ENCODE measurements at places on chromosomes 3 and 15. TPM values are rescaled to one million over a fixed set of nuclear protein-coding genes. Genes with fewer than 3 reads are reported as not detected.

DNA sequence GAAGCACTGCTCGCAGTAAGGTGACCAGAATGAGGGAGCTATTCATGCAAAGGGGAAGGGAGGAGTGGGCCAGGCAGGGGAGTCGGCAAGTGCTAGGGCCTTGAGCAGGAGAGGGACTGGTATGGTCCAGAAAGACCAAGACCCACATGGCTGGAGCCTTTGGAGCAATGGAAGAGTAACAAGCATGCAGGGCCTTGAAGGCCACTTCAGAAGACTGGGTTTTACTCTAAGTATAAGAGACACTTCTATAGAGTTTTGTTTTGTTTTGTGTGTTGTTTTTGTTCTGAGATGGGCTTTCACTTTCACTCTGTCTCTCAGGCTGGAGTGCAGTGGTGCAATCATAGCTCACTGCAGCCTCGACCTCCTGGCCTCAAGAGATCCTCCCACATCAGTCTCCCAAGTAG is 42.0 kb downstream of the BFSP2 start:
- no peaks in the 10 kb centered on the region for H3K27me3 ChIP-seq
- no peak overlapping the region for H3K4me3 ChIP-seq
- DNase-seq: no peak
- no peak overlapping the region for H3K27ac ChIP-seq
- no peaks in the 10 kb centered on the region for H3K36me3 ChIP-seq

DNA sequence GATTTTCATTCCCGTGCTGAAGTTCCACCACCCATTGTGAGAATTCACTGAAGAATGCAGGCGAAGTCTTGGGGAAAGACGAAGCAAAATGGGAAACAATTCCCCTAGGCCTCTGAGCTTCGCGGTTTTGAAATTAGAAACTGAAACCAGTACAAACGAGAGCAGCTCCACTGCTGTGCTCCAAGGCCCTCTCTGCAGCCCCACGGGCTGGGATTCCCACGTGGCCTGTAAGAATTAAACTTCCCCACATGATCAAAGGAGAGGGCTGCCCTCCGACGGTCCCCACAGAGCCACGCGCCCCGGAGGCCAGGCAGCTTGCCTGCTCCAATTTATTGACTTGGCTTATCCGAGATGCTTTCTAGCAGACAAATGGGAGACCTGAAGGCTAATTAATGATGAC is 144.0 kb downstream of the GREM1 start:
- no peaks in the 10 kb centered on the region for H3K27me3 ChIP-seq
- H3K27ac ChIP-seq: peak overlapping the region; percentile 98
- peak overlapping the region; percentile 66 for H3K4me3 ChIP-seq
- no peak for DNase-seq
- H3K4me1 ChIP-seq: peaks cover 74% of the 10 kb centered on the region
- H3K36me3 ChIP-seq: peaks cover 2% of the 10 kb centered on the region

DNA sequence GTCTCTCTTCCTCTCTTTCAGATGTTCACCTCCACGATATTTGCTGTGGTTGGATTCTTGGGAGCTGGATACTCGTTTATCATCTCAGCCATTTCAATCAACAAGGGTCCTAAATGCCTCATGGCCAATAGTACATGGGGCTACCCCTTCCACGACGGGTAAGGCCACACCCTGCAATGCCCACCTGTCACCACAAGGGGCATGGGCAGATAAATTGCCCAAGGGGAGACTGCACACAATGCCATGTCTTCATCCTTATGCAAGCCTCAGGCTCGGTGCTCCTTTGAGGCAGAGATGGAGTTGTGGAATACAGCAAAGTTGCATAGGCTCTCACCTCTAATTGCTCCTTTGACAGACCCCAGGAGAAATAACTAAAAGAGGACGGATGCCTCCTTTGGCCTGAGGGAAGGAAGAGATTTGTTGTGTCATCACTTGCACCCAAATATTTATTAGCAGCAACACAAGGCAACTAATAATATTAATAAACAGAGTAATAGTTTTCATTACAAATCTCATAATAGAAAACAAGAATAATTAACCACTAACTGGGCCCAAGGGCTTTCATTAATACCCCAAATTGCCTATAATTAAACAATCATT is 13.2 kb downstream of the TM4SF4 start:
- H3K27me3 ChIP-seq: peaks cover 3% of the 10 kb centered on the region
- peaks cover 3% of the 10 kb centered on the region for H3K4me1 ChIP-seq
- no peak overlapping the region for H3K4me3 ChIP-seq

GRCh38 chr3:113174801-113175485 is 36.4 kb upstream of the BOC start:
- no peaks in the 10 kb centered on the region for H3K36me3 ChIP-seq
- no peak overlapping the region for H3K4me3 ChIP-seq
- H3K27ac ChIP-seq: no peak overlapping the region
- no peak for DNase-seq
- H3K27me3 ChIP-seq: no peaks in the 10 kb centered on the region

- peaks cover 2% of the 10 kb centered on the region for H3K4me1 ChIP-seq
- H3K27ac ChIP-seq: no peak overlapping the region
- H3K36me3 ChIP-seq: peaks cover 9% of the 10 kb centered on the region
- DNase-seq: no peak
- no peaks in the 10 kb centered on the region for H3K27me3 ChIP-seq
Measured at GRCh38 chr3:126976906-126977305, 6.0 kb upstream of the PLXNA1 start.

- H3K4me1 ChIP-seq: peaks cover 85% of the 10 kb centered on the region
- peaks cover 4% of the 10 kb centered on the region for H3K36me3 ChIP-seq
- H3K27ac ChIP-seq: peak overlapping the region; percentile 89
- H3K27me3 ChIP-seq: no peaks in the 10 kb centered on the region
- no peak overlapping the region for H3K4me3 ChIP-seq
Measured at GRCh38 chr3:188241072-188241471, 87.1 kb downstream of the LPP start.

- DNase-seq: no peak
- H3K27ac ChIP-seq: peak overlapping the region; percentile 22
- no peaks in the 10 kb centered on the region for H3K27me3 ChIP-seq
- H3K4me1 ChIP-seq: peaks cover 50% of the 10 kb centered on the region
- no peak overlapping the region for H3K4me3 ChIP-seq
Measured at GRCh38 chr3:72488738-72489035, 359.6 kb downstream of the SHQ1 start.

- peaks cover 17% of the 10 kb centered on the region for H3K27me3 ChIP-seq
- no peaks in the 10 kb centered on the region for H3K36me3 ChIP-seq
- no peak overlapping the region for H3K27ac ChIP-seq
- DNase-seq: no peak
- H3K4me1 ChIP-seq: no peaks in the 10 kb centered on the region
- H3K4me3 ChIP-seq: no peak overlapping the region
Measured at GRCh38 chr15:101398247-101398646, 91.3 kb downstream of the PCSK6 start.

DNA sequence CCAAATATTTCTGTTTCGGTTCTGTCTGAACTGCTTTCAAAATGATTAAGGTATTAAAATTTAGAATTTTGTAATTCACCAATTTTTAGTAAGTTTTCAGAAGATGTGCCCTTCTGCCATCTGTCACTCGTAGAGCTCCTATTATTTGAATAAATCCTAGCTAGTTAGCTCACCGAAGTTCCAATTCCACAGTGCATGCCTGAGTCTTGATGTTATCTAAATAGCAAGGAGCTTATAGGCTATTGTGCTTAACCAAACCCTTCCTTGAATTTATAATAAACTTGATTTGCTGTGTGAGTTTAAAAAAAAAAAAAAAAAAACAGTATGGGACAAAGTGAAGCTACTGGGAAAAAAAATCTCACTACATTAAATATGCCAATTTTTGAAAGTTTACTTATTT is 18.7 kb downstream of the ATP13A3 start:
- H3K36me3 ChIP-seq: no peaks in the 10 kb centered on the region
- no peak overlapping the region for H3K27ac ChIP-seq
- no peaks in the 10 kb centered on the region for H3K27me3 ChIP-seq
- no peak overlapping the region for H3K4me3 ChIP-seq
- no peak for DNase-seq

- H3K4me1 ChIP-seq: peaks cover 11% of the 10 kb centered on the region
- H3K27ac ChIP-seq: no peak overlapping the region
- no peaks in the 10 kb centered on the region for H3K36me3 ChIP-seq
- peaks cover 4% of the 10 kb centered on the region for H3K27me3 ChIP-seq
- peak overlapping the region; percentile 49 for H3K4me3 ChIP-seq
- no peak for DNase-seq
Measured at GRCh38 chr15:90184119-90184785, 16.9 kb upstream of the SEMA4B start.

DNA sequence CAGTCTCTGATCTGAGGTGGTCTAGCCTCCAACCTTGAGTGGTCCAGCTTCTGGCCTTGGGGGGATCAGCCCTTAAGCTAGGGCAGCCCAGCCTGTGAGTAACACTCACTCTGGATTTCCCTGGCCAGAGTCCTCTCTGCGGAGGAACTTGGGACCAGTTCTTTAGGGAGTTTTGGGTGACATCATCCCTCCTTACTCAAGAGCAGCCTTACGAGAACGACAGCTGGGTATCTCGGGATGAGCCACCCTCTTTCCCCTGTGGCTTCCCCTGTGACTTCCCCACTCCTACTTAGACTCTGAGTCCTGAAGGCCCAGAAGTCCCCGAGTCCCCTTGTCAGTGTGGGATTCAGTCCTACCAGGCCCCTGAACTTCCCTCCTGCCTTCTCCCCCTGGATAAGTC is 10.2 kb upstream of the PLXND1 start:
- no peak for DNase-seq
- H3K4me1 ChIP-seq: peaks cover 48% of the 10 kb centered on the region
- H3K27me3 ChIP-seq: no peaks in the 10 kb centered on the region

DNA sequence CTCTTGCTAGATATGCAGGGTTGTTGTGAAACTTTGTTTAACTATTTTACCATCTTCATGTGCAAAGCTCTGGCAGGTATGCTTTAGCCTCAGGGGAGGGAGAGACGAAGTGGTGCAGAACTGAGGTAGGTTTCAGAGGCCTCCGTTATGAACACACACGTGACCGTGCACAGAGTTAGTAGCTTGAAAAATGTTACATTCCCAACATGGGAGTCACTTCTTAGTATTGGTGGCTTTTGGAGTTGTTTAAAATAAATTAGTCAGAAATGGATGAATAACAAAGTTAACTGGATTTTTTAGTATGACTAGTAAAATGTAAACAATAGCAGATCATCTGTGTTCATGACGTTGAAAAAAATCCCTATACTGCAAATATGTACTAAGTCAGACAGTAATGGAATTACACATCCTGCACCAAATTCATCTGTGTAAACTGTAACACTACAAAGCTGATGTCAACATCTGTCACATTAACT is 279.6 kb downstream of the KLF13 start:
- DNase-seq: no peak
- H3K4me3 ChIP-seq: no peak overlapping the region
- no peak overlapping the region for H3K27ac ChIP-seq
- no peaks in the 10 kb centered on the region for H3K36me3 ChIP-seq
- H3K4me1 ChIP-seq: no peaks in the 10 kb centered on the region

- H3K36me3 ChIP-seq: no peaks in the 10 kb centered on the region
- H3K27ac ChIP-seq: no peak overlapping the region
- H3K4me1 ChIP-seq: peaks cover 36% of the 10 kb centered on the region
- H3K4me3 ChIP-seq: no peak overlapping the region
- no peaks in the 10 kb centered on the region for H3K27me3 ChIP-seq
- no peak for DNase-seq
Measured at GRCh38 chr3:66270701-66271100, 49.9 kb downstream of the SLC25A26 start.

DNA sequence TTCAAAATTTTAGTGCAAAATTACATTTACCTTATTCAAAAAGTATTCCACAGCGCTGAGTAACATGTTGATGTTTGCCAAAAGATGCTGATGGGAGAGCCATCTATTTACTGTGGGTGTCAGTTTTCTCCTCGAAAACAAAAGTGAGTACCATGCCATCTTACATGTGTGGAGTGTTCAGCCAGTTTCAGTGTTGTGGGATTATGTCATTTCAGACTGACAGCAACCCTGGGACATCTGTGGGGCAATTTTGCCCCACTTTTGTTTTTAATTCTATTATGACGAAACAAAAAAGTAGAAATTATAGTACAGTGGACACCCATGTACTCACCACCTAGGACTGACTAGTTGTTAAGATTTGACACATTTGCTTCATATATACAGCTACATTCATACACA is 19.6 kb downstream of the SLCO3A1 start:
- H3K36me3 ChIP-seq: no peaks in the 10 kb centered on the region
- H3K27ac ChIP-seq: no peak overlapping the region
- no peaks in the 10 kb centered on the region for H3K4me1 ChIP-seq
- DNase-seq: no peak
- H3K27me3 ChIP-seq: peaks cover 3% of the 10 kb centered on the region
- no peak overlapping the region for H3K4me3 ChIP-seq

DNA sequence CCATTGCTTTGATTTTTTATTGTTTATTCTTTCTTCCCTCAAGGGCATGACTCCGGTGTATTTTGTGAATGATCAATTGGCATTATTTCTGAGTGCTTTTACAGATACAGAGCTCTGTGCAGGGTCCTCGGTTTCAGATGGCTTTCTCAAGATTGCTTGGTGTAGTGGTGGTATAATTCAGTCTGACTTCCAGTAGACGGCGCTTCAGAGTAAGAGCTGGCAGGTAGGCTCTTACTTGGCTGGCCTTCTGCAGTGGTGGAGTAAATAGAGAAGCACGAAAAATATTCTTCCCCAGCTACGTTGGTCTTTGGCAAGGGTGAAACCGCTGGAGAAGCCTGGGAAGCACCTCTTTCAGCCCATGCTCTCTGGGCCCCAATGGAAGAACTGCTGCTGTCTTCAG is 723.0 kb upstream of the BCHE start:
- no peaks in the 10 kb centered on the region for H3K4me1 ChIP-seq
- H3K36me3 ChIP-seq: no peaks in the 10 kb centered on the region
- DNase-seq: no peak
- H3K27ac ChIP-seq: no peak overlapping the region
- peaks cover 6% of the 10 kb centered on the region for H3K27me3 ChIP-seq

KIF23 gene
- 13.5 TPM for total RNA-seq

UROC1 gene
- total RNA-seq: 0.15 TPM

ERICH6 gene
- total RNA-seq: not detected

MAPKBP1 gene
- total RNA-seq: 36.6 TPM

HYAL1 gene
- total RNA-seq: 0.65 TPM

FEM1B gene
- 49.1 TPM for total RNA-seq

GJD2 gene
- total RNA-seq: not detected
